ENCODE measurements at places on chromosomes 16 and 17. TPM values are rescaled to one million over a fixed set of nuclear protein-coding genes. Genes with fewer than 3 reads are reported as not detected.

- no peak overlapping the region for H3K27ac ChIP-seq
- no peaks in the 10 kb centered on the region for H3K27me3 ChIP-seq
- no peaks in the 10 kb centered on the region for H3K4me1 ChIP-seq
- no peak for DNase-seq
Measured at GRCh38 chr17:57551321-57552079, 193.6 kb downstream of the CCDC182 start.

GRCh38 chr17:49342575-49342936 is 19.5 kb downstream of the ZNF652 start:
- H3K27me3 ChIP-seq = no peaks in the 10 kb centered on the region
- no peak for DNase-seq
- H3K4me3 ChIP-seq = no peak overlapping the region
- no peak overlapping the region for H3K27ac ChIP-seq

DNA sequence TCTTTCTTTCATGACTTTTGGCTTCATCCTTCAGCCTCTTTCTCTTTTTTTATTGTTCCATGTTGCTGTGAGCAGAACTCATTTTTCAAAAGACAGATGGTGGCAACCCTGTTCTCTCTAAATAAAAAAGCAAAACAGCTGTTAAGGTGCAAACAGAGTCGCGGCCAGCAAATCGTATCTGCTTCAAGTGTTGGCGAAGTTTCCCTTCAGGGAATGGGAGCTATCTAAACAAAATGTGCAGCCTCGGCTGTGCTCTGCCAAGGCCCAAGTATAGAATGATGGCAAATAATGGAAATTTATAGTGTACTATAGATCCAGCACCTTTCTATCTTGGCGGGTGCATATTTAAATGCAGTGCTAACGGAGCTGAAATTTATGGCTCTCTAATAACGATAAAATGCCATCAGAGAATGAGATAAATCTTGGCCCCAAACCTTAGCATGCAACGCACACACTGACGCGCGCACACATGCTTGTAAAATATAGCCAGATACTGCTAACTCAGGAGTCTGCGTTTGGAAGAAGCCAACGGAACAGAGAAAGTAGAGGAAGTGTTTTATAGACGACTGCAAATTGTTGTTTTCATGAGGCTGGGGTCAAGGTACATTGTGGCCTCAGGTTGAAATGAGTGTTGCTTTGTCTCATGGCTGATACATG is 315.5 kb upstream of the RBFOX1 start:
- no peak overlapping the region for H3K4me3 ChIP-seq
- H3K27me3 ChIP-seq = no peaks in the 10 kb centered on the region
- DNase-seq = no peak
- no peaks in the 10 kb centered on the region for H3K4me1 ChIP-seq
- H3K27ac ChIP-seq = no peak overlapping the region

HID1 gene
- polyA plus RNA-seq = 1.0 TPM

C16orf86 gene
- 0.17 TPM for polyA plus RNA-seq

ATP2C2 gene
- 0.96 TPM for polyA plus RNA-seq

SAMD14 gene
- 0.02 TPM for polyA plus RNA-seq

ANKRD13B gene
- polyA plus RNA-seq = 5.0 TPM
